Fibroblast of upper back skin (primary cell): ENCODE measurements at places on chromosomes 1 and 21.
A peak's percentile ranks its signal among the peaks of the same experiment; 100 is the strongest.

- DNase-seq, result peak; percentile 73
These were observed 80.2 kb upstream of the GREM2 start for GRCh38 chr1:240691909-240692705.

DNA sequence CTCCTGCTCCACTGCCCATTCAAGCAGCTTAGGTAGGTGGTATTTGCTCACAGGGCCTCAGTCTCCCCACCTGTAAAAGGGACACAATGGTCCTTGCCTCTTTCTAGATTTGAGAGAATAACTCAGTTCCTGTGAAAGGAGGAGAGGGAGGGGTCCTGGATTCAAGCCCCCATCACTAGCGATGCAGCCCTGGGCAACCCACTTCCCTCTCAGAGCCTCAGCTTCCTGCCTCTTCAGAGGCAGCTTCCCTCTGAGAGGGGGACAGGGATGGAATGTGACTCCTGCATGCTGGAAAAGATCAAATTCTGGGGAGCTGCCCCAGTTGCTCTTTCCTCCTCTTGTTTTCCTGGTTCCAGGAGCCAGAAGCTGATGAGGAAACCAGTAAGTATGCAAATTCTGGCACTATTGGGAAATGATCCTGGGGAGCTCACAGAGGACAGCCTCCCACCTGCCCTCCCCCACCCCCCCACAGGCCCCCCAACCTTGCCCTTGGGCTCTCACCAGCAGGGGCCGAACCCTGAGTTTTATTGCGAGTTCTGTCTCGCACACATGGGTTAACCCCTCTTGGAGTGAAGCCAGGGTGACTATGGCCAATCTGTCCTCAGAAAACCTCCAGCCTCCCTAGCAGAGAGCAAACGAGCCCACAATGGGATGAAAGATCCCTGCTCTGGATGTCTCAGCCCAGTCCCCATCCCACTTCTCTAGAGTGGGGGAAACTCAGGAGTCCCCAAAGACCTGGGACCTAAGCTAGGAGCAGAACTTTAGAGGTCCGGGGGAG lies 11.7 kb downstream of the ZC3H12A start:
- DNase-seq, result no peak

GRCh38 chr1:61092642-61093041 lies 10.3 kb downstream of the NFIA start:
- no peak for DNase-seq

DNA sequence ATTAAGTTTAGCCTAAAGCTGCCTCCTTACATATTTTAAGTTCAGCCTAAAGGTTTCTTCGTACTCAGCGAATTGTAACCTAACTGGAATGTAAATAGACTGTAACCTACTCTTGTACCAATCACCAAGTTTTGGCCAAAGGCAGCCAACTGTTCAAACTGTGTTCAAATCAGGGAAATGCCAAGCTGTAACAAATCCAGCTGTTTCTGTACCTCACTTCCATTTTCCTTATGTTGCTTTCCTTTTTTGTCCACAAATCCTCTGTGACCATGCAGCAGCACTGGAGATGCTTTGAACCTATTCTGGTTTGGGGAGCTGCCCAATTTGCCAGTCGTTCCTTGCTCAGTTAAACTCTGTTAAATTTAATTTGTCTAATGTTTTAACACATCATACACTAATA lies 3.2 kb upstream of the APOBEC4 start:
- DNase-seq, result no peak

GRCh38 chr1:116365353-116365780 lies 7.7 kb upstream of the ATP1A1 start:
- no peak for DNase-seq

DNA sequence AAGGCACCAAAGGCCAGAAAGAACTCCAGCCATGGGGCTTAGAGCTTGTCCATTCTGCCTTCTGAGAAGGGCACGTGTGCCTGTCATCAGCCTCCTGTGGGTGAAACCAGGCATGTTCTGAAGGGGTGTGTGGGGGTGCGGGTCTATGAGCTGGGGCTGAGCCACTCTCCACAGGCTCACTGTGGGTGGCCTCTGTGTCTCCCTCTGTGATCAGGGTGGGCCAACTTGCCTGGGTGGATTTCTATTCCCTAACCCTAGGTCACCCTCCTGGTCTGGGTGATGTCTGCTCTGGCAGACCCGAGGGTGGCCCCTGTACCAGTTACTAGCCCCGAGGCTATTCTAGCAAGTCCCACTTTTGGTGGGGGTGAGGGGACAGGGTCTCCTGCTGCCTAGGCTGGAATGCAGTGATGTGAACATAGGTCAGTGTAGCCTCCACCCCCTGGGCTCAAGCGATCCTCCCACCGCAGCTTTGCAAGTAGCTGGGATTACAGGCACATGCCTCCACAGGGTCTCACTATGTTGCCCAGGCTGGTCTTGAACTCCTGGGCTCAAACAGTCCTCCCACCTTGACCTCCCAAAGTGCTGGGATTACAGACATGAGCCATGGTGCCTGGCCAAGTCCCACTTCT lies 94.4 kb downstream of the TRIM11 start:
- DNase-seq, result no peak

GRCh38 chr1:4494027-4494426 lies 160.4 kb upstream of the AJAP1 start:
- no peak for DNase-seq

- DNase-seq, result peak; percentile 30
These were observed 179.2 kb downstream of the ATG4C start for GRCh38 chr1:62962901-62963776.

DNA sequence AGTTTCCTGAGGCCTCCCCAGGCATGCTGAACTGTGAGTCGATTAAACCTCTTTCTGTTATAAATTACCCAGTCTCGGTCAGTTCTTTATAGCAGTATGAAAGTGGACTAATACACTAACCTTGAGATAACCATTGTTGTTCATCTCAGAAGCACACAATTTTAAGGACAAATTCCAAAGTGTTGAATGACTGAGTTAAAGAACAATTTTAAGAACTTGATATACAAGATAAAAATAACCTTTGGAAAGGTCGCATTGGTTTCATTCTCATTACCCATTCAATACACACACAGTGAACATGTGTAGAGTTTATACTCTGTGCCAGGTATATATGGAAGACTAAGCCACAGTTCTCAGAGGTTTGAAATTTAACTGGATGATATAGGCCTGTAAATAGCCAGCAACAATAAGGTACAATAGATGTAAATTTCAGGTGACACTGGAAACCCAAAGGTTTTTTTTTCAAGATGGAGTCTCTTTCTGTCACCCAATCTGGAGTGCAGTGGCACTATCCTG lies 19.1 kb upstream of the SRSF10 start:
- DNase-seq, result no peak

GRCh38 chr1:76640092-76640491 lies 227.2 kb upstream of the ST6GALNAC5 start:
- DNase-seq, result peak; percentile 83

DNA sequence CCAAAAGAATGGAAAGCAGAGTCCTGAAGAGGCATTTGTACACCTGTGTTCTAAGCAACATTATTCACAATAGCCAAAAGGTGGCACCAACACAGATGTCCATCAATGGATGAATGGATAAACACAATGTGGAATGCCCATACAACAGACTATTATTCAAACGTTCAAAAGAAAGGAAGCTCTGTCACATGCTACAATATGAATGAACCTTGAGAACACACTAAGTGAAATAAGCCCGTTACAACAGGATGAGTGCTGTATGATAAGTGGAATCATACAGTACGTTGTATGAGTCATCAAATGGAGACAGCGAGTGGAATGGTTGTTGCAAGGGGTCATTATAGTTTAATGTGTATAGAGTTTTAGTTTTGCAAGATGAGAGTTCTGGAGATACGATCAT lies 80.1 kb downstream of the SH3BGR start:
- DNase-seq, result no peak
